ENCODE measurements at places on chromosomes 1 and 21. TPM values are rescaled to one million over a fixed set of nuclear protein-coding genes. Genes with fewer than 3 reads are reported as not detected.

DNA sequence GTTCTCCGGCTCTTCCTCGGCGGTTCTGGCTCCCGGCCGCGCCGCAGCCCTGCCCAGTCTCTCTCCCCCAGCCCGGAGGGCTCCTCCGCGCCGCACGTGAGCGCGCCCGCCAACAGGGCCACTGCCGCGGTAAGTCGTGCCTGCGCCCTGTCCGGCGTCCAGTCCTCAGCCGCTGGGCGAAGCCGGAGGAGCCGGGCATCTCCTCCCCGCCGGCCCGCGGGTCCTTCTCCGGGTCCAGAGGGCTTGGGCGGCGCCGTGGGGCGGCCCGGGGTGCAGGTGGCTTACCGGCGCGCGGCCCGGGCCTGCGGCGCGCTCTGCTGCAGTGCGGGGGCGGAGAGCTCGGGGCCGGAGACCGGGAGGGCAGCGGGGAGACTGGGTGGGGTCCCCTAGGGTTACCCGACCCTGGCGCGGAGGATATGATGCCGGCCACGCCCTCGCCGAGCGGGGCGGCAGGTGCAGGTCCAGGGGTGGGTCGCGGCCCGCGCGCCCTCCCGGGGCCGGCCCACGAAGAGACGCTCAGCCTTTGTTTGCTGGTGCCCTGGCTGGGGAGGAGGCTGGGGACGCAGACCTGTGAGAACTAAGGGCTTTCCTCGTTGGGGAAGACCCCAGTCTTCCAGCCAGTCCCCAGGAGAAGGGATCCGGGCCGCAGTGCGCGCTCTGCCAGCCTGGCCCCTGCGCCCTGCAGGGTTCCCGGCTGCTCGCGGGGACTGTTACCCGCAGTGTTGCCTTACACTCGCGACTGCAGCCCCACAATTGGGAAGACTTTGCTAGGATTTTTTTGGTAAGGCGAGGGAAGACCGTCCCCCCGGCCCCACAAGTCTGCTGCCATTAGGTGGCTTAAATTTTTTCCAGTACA lies at the start of gene DOP1B:
TSS of gene DOP1B (plus strand) at position 10 of the 856 bp plus-strand sequence. CDS start 7,910 bp downstream, outside the sequence.
- no peak for DNase-seq

PDZK1IP1 gene
- 0.81 TPM for total RNA-seq

- DNase-seq: peak; percentile 82
Measured at GRCh38 chr1:155976062-155976912, 2.1 kb downstream of the ARHGEF2 start.

DNA sequence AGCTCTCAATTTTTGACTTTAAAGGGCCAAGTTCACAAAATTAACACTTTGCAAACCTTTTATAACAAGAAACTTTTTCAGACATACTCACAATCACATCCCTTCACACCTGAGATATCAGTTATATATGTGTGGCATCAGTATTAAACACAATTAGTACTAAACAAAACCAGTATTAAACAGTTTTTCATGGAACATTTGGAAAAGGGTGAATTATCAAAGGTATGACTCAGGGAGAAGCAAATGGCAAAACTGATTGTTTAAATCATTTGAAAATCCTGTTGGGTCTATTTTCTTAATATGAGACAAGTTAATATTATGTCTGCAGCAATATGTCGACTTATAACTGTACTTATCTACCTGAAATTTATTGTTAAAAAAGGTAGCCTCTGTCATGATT lies 587.3 kb downstream of the NEGR1 start:
- no peak for DNase-seq

DNA sequence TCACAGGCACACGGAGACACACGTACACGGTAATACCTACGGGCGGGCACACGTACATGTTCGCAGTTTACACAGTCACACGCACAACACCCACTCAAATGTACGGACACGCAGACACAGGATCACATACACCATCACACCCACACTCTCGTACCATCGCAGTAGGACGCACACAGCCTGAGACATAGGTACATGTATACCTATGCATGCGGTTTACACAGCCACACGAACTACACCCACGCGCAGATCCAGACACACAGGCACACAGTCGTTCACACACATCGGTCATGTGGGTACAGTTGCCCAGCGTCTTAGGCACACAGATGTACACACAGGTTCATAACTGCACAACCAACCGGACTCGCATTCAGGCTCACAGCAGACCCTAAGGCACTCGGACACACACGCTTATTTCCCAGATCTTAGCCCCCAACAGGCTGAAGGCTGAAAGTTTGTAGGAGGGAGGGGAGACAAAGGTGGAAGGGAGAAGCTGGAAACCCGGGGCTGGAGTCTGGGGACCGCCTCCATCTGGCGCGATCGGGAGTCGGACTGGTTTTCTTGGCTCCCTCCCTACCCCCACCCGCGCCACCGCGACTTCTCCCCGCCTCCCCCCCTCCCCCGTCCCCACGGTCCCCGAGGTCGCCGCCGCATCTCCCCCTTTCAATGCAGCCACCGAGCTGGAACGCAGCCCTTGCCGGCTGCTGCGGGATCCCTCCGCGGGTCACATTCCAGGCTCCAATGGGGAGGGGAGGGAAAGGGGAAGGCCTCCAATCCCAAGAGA lies 51.9 kb upstream of the SYNC start:
- no peak for DNase-seq

KRTAP7-1 gene
- total RNA-seq: not detected

AQP10 gene
- total RNA-seq: not detected

IL23R gene
- total RNA-seq: not detected

ZNF683 gene
- total RNA-seq: not detected

GRCh38 chr1:151166505-151166956 lies 587 bp downstream of the SCNM1 start:
- DNase-seq: peak; percentile 78

DNA sequence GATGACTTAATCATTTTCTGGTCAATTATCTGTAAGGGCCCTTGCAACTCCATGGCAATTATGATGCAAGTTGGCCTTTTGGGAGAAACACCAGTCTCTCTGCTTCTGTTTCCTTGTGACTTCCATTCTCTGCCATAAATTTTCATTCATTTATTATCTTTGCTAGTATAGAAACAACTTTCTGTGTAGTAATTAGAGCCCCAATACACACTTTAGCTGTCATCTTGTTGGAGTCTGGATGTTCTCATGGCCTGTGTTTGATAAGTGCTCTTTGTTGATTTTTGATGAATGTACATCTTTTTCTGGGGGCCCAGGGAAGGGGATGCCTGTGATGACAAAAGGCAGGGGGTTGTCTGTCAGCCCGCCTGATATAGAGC lies 22.4 kb downstream of the PROX1 start:
- DNase-seq: no peak

DNA sequence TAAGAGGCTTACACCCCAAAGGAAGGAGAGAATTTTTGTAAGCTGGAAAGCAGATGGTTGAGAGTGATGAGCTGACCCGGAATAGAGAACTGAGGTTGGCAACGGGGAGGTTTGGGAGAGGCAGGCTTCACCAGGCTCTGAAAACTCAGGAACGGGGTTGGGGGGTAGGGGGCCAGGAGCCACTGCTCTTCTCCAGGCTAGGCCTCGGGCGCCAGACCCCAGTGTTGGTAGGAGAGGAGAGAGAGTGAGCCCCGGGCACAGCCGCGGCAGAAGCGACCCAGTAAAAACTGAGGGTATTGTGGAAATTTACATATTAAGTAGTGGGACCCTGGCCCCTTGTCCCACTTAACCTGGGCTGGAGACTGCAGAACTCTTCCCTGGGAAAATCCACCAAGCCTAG lies 45.7 kb downstream of the GPR161 start:
- no peak for DNase-seq

- peak; percentile 37 for DNase-seq
Measured at GRCh38 chr1:46517010-46517600, 27.5 kb downstream of the DMBX1 start.

TRNP1 gene
- total RNA-seq: 3.9 TPM

GPR52 gene
- not detected for total RNA-seq

GFI1 gene
- 2.0 TPM for total RNA-seq

GRCh38 chr1:5910276-5910620 lies 82.0 kb downstream of the NPHP4 start:
- no peak for DNase-seq

SCMH1 gene
- 18.8 TPM for total RNA-seq

CHI3L1 gene
- total RNA-seq: not detected

B4GALT2 gene
- 111 TPM for total RNA-seq

DNA sequence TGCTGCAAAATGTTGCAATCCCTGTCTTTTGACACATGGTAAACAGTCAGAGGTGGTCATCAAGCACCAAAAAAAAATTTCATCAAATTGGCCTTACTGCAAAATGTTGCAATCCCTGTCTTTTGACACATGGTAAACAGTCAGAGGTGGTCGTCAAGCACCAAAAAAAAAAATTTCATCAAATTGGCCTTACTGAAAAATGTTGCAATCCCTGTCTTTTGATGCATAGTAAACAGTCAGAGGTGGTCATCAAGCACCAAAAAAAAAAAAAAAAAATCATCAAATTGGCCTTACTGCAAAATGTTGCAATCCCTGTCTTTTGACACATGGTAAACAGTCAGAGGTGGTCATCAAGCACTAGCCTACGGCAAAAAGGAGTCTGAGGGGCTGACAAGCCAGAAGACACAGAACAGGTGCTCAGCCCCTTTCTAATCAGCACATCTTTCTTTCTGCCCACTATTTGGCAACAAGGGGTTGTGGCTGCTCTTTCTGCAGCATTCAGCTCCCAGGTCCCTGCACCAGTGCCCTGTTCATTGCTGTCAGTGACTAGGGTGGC lies 223.8 kb downstream of the KCNH1 start:
- no peak for DNase-seq

CSMD2 gene
- total RNA-seq: 11.8 TPM

GRCh38 chr1:244435562-244436205 lies 16.0 kb downstream of the ADSS2 start:
- DNase-seq: peak; percentile 77

DNA sequence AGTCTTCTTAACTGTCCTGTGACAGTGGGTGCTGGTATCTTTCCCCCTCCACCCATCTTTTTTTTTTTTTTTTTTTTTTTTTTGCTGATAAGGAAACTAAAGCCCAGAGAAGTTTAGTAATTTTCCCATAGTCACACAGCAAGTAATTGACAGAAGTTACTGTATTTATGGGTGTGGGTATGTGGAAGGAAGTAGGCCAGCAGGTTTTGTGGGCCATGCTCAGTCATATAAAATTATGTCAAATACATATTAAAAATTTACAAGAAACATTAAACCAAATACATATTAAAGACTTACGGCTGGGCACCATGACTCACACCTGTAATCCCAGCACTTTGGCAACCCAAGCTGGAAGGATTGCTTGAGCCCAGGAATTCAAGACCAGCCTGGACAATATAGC lies 51.5 kb downstream of the KAZN start:
- no peak for DNase-seq

DNA sequence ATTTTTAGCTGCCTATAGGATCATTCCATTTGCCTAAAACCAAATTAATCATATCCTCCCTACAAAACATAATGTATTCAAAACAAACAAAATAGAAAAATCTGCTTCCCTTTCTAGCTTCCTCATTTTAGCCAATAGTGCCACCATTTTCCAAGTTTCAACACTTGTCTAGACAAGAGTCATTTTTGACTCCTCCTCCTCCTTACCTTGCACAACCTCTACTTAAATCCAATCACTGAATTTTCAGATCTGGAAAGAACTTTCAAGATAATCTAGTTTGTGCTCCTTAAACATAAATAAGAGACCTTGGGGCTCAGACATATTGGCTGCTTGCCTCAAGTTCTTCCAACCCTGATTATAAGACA lies 7.4 kb downstream of the STX6 start:
- no peak for DNase-seq

DNA sequence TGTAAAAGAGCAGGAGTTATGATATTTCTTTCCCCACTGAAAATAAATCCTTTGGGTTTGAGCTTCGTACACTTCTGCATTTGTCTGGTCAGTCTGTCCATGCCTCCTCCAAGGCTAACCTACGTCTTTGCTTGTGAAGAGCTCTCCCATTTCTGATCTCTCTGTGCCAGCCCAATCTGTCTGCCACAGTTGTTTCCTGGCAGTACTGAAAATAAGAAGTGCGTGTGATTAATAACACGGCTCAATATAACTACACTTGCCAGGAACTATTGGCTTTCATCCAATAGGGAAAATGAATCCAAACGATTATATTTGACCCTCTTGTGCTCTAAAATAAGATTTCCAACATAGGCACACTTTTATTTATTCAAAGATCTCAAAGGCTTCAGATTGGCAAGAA lies 19.2 kb upstream of the COL24A1 start:
- DNase-seq: no peak

GRCh38 chr21:41477641-41478318 lies 30.2 kb downstream of the TMPRSS2 start:
- DNase-seq: peak; percentile 59

- peak; percentile 49 for DNase-seq
Measured at GRCh38 chr1:207032528-207033017, at the start of gene C1orf116. Gene C1orf116 (minus strand): TSS chr1:207032756. CDS start chr1:207027598, 5,158 bp downstream.

DNA sequence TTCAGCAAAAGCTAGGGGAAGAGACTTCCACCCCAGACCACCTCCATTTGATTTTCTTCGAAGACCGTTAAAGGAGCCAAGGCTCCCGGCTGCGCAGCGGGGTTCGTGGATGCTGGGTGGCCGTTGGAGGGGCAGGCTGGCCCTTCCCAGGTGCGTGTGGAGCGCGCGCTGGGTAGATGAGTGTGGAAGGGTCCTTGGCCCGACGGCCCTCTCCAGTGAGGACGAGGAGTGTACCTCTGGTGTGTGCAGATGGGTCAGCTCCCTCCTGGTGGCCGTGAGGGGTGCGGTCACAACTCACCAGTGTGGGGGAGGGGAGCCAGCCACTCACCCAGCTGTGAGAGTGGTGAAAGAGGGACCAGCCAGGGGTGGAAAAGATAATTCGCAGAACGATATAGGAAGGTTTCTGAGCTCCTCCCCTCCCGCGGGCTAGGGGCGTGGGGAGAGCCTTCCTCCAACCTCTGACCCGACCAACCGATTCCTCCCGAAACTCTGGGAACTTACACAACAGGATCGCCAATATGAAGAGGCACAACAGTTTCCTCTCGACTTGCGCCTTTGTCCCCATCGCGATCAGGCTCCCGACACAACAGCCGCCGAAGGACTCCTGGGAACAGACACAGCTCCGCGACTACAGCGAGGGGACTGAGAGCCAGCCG lies at the start of gene F11R:
TSS of gene F11R (minus strand) at position 644 of the 656 bp plus-strand sequence. CDS start at position 565, 79 bp downstream.
- DNase-seq: peak; percentile 52

SERTAD4 gene
- 4.2 TPM for total RNA-seq

GRCh38 chr1:91610789-91611188 lies 110.1 kb downstream of the CDC7 start:
- no peak for DNase-seq

OR2T2 gene
- total RNA-seq: not detected

DNA sequence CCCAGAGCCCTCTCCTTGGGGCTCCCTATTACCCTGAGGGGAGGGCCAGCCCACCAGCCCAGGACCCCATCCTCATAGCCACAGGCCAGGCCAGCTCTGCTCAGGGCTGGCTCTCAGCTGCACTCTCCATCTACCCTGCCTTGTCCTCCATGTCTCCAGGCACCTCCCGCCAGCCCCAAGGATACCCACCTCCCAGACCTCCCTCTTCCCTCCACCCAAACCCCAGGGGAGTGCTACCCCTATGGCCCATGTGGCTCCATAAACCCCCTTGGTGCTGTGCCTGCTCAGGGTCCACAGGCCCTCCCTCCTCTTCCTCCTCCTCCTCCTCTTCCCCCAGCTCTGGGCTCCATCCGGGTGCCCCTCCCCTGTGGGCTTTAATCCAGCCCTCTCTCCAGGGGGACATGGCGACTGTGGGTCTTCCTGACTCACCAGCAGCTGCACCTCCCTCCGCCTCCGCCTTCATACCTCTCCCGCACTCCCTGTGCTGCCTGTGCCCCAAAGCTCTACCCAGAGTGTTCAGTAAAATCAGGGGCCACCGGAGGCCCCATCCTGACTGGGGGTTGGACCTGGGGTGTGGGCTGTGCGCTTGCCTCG lies 9.1 kb downstream of the YBEY start:
- DNase-seq: peak; percentile 69

SLAMF8 gene
- 0.05 TPM for total RNA-seq

GRCh38 chr1:229058729-229059128 lies 212.2 kb upstream of the RAB4A start:
- no peak for DNase-seq

CYP4A22 gene
- not detected for total RNA-seq

Measured in M059J (cell line).